Myocyte (in vitro differentiated cells): ENCODE measurements at places on chromosomes 12 and 14. TPM values are rescaled to one million over a fixed set of nuclear protein-coding genes. Genes with fewer than 3 reads are reported as not detected.

ANKS1B gene
- 1.5 and 2.1 TPM in 2 replicates for total RNA-seq

FGF23 gene
- total RNA-seq = not detected in 2 replicates

SRRM4 gene
- under 0.01 TPM in 1 of 2 replicates, not detected in the other for total RNA-seq

KRT83 gene
- total RNA-seq = not detected in 2 replicates

TMED8 gene
- total RNA-seq = 5.5 and 6.0 TPM in 2 replicates

REP15 gene
- 0.99 and 2.8 TPM in 2 replicates for total RNA-seq

TPH2 gene
- not detected in 2 replicates for total RNA-seq

GALNT16 gene
- 2.9 and 4.5 TPM in 2 replicates for total RNA-seq

MANSC1 gene
- 0.10 and 0.21 TPM in 2 replicates for total RNA-seq

TTC9 gene
- total RNA-seq = 39.5 and 61.5 TPM in 2 replicates

ESR2 gene
- total RNA-seq = 0.16 and 0.43 TPM in 2 replicates

PZP gene
- not detected in 2 replicates for total RNA-seq

PPP4R4 gene
- 0.75 and 1.2 TPM in 2 replicates for total RNA-seq

ZBTB25 gene
- total RNA-seq = 4.5 and 5.5 TPM in 2 replicates

DNA sequence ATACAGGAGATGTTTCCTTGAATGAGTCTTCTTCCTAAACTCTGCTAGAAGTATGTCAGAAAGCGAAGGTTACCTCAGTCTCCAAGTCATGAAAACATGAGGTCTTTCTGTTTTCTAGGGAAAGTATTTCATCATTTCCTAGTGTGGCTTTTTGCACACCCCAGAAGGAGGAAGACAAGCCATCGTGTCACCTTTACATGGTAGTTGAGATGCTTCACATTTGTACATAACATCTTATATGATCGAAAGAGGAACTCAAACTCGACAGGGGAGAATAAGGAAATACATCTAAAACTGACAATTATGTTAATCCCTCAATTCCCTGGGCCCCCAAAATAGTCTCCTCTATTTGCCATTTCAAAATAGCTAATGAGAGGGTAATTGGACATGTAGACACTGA, 214.1 kb upstream of the PLEKHG7 start:
- no peak for DNase-seq

- peak; percentile 67 for DNase-seq
Measured at GRCh38 chr14:88559852-88560251, 3.0 kb upstream of the ZC3H14 start.

DNA sequence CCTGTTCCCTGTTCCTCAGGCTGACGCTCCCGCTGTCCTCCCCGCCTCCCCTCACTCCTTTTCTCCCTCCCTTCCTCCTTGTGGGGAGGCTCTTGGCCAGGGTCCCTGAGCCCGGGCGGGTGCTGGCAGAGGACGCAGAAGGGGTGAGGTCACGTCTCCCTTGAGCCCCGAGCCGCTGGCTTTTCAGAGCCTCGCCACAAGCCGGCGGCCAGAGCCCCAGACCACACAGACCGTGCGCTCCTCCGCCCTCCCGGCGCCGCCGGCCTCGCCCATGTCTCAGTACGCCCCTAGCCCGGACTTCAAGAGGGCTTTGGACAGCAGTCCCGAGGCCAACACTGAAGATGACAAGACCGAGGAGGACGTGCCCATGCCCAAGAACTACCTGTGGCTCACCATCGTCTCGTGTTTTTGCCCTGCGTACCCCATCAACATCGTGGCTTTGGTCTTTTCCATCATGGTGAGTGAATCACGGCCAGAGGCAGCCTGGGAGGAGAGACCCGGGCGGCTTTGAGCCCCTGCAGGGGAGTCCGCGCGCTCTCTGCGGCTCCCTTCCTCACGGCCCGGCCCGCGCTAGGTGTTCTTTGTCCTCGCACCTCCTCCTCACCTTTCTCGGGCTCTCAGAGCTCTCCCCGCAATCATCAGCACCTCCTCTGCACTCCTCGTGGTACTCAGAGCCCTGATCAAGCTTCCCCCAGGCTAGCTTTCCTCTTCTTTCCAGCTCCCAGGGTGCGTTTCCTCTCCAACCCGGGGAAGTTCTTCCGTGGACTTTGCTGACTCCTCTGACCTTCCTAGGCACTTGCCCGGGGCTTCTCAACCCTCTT, at the start of gene TMEM233:
TSS of gene TMEM233 (plus strand) at position 197 of the 821 bp plus-strand sequence. CDS start at position 272, 75 bp downstream.
- peak; percentile 81 for DNase-seq

- DNase-seq = peak; percentile 40
Measured at GRCh38 chr14:89027097-89027740, 202.8 kb downstream of the TTC8 start.

DNA sequence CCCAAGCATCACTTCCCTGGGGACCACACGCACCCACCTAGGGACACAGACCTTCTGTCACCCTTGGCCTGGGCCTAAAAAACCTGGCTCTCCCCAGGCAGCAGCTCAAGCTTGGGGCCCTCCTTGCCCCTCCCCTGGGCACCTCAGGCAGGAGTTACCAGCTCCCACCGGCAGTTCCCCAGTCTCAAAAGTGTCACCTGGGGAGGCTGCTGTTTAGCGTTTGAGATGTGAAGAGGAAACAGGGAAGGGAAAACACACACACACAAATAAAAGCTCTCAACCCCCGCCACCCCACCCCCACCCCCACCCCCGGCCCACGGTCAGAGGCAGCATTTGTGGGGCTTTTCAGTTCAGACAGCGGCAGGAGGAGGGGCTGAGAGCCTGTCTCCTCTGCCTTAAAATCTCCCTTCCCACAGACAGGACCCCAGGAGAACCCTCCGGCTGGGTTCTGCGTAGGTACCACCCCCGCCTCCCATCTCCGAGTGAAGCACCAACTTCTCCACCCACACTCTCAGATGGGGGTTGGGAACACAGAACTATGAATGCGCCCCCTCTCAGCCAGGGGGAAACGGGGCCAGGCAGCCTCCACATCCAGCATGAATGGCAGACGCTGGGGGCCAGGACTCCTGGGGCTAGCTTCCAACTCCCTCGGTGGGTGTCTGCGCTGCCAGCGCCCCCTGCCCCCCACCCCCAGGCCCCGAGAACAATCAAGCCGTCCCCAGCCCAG, 3.0 kb downstream of the NCOR2 start:
- no peak for DNase-seq

DNA sequence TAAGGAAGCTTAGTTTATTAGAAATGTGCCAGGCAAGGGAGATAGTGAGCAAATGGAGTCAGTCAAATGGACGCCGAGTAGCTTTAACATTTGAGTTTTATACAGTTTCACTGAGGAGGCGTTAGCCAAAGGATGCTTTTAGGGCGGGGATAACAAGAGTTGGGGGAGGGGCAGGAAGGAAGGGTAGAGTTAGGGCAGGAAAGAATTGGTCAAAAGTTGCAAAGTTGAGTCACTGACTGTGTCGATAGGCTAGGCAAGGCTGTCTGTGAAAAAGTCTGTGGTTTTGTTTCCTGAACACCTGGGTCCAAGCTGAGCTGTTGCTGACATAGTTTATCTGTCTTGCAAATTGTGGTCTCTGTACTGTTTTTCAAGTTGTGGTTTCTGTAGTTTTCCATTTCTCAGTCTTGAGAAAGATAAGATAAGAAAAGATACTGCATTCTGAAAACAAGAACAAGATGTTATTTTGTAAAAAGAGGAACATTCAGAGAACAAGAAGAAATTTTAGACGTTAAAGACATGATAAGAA, 62.6 kb upstream of the RESF1 start:
- DNase-seq = peak; percentile 6

GRCh38 chr12:49428793-49429192, 61.5 kb downstream of the SPATS2 start:
- peak; percentile 93 for DNase-seq

DNA sequence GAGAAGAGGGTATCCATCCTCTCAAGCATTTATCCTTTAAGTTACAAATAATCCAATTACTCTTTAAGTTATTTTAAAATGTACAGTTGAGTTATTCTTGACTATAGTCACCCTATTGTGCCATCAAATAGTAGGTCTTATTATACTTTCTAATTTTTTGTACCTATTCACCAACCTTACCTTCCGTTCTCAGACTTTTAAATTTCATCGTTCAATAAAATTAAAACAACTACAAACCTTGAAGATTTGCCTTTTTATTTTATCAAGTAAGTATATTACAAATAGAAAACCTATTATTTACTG, 972 bp upstream of the DCTN2 start:
- DNase-seq = no peak

- DNase-seq = no peak
Measured at GRCh38 chr12:67116134-67116533, 153.0 kb upstream of the CAND1 start.

GRCh38 chr14:52429451-52429850, 115.3 kb downstream of the PTGER2 start:
- no peak for DNase-seq

GRCh38 chr14:51652168-51653078, 713 bp downstream of the FRMD6 start:
- DNase-seq = peak; percentile 53

DNA sequence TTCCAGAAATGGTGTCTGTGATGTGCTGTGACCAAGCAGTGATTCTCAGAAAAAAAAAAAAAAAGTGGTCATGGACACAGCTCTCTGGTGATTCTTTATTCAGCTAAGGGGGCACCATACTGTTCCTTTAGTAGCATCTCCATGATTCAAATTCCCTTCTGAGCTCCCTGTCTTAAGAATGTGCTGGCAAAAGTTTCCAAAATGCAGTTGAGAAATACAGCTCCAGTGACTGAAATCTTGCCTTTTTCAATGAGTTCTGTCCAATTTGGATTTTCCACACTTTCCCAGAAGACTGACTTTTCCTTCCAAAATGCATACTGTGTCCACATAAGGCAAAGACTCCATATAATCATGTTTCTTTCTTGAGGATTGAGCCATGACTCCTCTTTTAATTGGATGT, 24.3 kb upstream of the CPM start:
- no peak for DNase-seq

GRCh38 chr12:120249266-120249874, 16.2 kb downstream of the PXN start:
- peak; percentile 90 for DNase-seq

- DNase-seq = peak; percentile 60
Measured at GRCh38 chr12:15208871-15209656, 12.2 kb downstream of the RERG start.

DNA sequence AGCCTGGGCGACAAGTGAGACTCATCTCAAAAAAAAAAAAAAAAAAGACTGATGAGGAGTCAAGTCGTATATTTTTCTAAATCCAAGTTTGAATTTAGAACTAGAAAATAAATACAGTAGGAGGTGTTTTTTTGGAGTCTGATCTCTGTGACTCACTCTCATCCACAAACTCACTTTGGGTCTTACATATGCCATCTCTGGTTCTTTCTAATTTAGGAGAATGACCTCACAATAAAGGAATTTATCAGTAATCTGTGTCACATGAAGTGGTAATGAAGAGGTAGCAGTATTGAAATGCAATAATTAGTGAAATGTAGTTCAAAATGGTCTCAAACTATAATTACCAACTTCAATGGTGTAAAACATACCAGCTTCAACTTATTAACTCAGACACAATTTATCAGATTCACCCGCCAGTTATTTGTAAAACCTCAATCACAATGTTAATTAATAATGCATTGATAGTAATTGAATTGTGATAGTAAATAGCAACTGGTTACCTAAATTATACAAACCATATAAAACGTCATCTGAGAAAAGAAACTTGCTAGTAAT, 4.4 kb upstream of the CFL2 start:
- DNase-seq = peak; percentile 56

DNA sequence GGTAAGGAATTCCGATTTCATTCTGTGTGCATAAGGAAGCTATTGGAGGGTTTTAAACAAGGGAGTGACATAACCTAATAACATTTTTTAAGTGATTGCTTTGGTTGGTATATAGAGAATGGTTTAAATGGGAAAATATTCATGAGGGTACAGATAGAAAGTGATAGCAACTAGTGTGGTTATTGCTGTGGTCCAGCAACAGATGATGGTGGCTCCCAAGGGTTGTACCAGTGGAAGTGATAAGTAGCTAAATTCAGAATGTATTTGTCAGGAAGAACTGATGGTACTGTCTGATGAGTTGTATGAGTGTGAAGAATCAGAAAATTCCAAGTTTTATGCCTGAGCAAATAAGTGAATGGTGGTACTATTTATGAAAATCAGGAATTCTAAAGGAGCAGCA, 2.6 kb upstream of the CNOT2 start:
- peak; percentile 17 for DNase-seq

DNA sequence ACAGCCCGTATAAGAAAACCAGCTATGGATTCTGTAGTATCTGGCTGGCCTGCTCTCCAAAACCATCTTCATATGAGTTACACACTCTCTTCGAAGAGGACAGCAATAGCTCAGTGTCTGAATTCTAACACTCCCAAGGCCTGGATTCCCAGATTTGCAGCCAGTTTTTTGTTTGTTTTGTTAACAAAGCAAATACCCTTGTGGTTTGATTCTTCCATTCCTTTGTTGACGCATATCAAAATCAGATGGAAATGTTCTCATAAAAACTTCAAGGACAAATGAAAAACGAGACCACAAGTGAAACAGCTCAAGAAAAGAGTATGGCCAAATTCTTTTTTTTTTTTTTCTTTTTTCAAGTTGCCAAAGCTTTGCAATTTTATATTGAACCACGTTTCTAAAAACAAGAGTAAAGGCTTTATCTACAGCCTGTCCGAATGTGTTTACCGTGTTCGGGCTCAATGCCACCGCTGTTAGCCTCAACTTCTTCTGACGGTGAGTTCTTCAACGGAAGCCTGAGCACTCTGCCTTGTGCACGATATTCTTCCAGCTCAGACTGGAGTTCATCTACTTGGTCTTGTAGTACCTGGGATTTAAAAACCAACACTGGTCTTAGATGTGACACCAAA, 67.5 kb downstream of the NIN start:
- peak; percentile 86 for DNase-seq

DNA sequence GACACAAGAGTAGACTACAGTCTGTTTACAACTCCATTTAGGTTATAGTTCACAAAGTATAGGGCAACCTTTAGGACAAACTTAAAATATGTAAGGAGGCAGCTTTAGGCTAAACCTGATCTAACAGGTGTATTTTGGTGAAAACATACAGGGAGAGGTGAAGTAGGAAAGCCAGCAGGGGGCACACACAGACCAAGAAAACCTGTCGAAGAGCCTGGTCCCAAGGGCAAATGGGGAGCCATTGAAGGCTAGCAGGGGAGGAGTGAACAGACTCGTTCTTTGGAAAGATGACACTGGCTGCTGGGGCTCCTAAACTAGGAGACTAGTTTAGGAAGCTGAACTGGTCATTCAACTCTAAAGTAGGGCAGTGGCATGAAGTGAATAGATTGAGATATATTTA, 138.8 kb upstream of the WSCD2 start:
- DNase-seq = peak; percentile 2

GRCh38 chr14:64728856-64729255, 24.6 kb downstream of the PLEKHG3 start:
- DNase-seq = no peak

GRCh38 chr12:9143929-9144729, 28.4 kb upstream of the A2M start:
- DNase-seq = peak; percentile 37
